ENCODE measurements at places on chromosomes 5 and 9.

GRCh38 chr5:62974623-62975022, 396.0 kb downstream of the LRRC70 start:
- no peak for DNase-seq

DNA sequence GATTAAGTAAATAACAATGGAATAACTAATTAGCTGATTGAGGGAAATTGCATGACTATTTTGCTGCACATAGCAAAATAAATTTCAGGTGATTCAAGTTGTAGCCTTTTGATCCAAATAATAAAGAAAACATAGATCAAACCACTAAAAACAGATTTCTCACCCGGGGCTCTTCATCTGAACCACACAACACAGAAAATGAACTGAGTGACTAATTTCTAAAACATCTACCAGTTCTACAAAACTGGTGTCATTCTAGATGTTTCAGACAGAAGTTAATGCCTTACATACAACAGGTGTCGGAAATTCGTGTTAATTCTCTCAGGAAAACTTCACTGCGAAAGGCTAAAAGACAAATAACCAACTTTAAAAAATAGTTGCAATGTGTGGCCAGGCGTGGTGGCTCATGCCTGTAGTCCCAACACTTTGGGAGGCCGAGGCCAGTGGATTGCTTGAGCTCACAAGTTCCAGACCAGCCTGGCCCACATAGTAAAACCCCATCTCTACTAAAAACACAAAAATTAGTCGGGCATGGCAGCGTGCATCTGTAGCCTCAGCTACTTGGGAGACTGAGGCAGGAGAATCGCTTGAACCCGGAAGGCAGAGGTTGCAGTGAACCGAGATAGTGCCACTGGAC, 6.9 kb downstream of the PROP1 start:
- DNase-seq = no peak

GRCh38 chr5:160020266-160020770, 11.4 kb downstream of the TTC1 start:
- no peak for DNase-seq

DNA sequence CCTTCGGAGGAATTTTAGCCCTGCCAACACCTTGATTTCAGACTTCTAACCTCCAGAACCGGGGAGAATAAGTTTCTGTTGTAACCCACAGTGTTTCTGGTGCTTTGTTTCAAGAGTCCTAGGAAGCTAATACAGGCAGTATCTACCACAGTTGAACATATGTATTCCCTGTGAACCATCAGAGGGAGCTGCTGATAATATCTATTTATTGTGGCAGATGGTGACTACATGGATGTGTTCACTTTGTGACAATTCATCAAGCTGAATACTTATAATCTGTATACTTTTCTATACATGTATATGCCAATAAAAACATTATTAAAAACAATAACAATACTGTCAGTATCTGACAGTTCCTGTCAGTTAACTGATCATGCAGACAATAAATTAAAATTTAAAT, 137.2 kb upstream of the GNA14 start:
- no peak for DNase-seq

DNA sequence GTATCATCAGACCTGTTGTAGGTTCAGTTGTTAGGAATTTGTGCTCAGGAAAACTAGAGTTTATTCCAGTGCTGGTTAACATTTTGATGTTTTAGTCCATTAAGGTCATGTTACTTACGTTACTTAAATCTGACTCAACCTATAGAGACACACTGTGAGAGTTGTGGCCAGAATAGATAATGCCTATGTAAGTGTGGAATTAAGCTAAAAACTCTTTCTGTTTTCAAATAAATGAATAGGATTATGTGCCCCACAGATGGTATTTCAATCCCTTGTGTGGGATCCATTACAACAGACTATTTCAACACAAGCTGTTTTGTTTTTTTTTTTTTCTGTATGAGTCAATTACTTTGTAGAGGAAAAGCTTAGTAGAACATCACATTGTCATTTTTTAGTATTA, 68.1 kb downstream of the MEGF10 start:
- DNase-seq = no peak

DNA sequence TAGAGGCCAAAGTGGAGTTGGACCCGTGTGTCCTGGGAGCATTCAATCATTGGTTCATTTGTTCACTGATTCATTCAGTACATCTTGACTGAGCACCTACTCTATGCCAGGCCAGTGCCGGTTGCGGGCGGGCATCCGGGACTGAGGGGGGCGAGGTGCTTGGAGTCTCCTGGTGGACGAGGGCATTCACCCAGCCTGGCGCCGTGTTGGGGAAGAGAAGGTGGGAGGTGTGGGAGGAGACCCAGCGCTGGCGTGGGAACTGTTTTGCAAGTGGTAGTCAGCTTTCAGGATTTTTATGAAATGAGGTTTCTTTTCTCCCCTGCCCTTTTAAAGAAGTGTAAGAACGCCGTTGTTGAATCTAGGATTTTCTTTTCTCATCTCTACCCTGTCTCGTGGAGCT, 37.2 kb downstream of the NCS1 start:
- DNase-seq = no peak

GRCh38 chr5:141683596-141684141, 1.6 kb upstream of the ARAP3 start:
- DNase-seq = no peak

GRCh38 chr9:374736-375135, 160.1 kb downstream of the DOCK8 start:
- no peak for DNase-seq

DNA sequence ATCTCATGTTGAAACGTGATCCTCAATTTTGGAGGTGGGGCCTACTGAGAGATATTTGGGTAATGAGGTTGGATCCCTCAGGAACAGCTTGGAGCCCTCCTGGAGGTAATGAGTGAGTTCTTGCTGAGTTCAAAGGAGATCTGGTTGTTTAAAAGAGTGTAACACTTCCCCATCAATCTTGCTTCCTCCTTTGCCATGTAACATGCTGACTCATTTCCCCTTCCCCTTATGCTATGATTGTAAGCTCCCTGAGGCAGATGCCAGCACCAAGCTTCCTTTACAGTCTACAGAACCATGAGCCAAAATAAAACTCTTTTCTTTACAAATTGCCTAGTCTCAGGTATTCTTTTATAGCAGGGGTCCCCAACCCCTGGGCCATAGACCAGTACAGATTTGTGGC, 352.3 kb downstream of the SLCO4C1 start:
- DNase-seq = no peak

DNA sequence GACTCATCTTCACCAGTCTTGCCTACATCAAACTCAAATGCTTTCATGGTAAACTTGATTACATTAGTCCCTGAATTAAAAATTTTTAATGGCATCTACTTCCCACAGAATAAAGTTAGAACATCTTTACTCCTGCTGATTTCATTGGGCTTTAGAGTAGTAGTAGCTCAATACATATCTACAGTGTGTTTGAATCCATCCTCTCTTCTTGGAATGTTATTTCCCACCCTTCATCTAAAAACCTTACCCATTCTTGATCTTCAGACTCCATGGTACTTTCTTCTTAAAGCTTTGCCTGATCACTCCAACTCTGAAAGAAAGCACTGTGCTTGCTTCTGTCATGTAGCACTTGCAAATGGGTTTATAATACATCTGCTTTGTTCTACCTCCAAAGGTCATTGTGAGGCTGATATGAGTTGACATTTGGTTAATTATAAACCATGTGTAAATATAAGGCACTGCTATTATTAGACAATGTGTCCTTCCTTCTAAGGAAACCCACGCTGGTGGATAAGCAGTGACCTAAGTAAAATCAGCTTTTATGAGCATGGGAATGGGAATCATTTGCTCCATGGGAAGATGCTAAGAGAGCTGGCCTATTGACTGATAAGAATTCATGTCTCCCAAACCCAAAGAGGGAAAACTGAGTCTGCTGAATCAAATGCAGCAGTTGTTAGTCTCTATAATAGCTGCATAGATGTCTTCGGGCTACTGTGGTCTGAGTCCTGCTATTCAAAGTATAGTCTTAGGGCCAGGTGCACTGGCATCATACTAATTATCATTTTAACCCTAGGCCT, 7.5 kb upstream of the PRLR start:
- DNase-seq = no peak

DNA sequence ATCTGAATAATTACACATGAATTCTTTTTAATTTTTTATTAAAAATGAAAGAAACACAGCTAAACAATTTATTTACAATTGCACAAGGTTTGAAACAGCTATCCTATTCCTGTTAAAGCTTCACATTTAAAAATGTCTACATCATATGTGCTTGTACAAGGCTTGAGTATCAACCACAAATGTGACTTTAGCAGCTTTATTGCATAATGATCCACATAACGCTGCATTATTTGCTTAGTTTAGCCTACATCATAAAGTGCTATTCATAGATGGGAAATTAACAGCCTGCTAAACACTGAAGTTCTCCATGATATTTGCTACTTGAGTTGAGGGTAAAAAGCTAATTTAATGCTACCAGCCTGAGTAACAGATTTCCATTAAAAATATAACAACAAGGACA, 45.0 kb downstream of the TRIM36 start:
- no peak for DNase-seq

DNA sequence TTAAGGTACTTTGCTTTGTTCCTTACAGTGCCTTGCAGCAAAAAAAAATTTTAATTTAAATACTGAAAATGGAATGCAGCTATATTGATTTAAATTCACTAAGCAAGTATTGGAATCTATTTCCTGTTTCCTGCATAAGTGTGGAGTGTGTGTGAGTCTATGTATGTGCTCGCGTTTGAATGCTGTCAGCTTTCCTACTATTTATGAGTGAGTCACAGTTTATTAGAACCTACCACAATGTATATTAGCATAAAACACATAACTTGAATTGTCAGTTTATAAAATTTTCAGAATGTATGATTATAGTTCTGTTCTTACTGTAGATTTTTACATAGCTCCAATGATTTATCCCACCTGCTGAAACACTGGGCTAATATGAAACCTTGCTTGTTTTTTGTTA, 302.1 kb downstream of the NR2F1-AS1 start:
- DNase-seq = no peak

DNA sequence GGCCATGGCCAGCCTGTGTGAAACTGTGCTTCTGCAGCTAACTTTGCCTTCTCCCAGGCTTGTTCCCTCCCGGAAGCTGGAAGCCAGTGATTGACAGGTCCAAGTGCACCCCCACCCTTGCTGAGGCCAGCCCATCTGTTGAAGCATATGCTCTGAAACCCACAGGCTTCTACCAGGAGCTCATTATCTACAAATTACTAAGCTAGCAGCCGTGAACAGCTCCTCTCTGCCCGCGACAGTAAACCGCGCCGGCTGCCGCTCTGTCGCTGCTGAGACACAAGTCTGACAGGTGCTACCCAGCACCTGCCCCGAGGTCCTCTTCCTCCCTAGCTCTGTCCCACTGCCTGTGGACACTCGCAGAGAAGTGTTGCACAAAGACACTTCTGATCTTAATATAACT, 490.9 kb downstream of the GADD45G start:
- DNase-seq = no peak

GRCh38 chr9:104682642-104683041, 11.7 kb upstream of the OR13D1 start:
- DNase-seq = no peak

DNA sequence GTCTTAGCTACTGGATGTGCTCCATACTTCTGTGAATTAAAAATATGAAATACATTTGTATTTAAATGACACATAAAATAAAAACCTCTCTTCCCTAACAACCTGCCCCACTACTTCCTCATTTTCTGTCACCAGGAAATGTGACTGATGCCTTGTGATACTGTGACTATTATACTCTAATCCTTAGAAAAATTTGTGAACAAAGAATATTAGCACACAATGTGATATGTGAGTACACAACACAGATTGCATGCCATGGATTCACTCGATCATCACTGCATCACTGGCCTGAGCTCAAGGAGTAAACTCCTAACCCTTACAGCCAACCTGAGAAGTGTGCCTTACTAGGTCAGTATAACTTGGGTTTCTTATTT, 281.0 kb downstream of the EFNA5 start:
- DNase-seq = no peak

- no peak for DNase-seq
These were observed 9.7 kb upstream of the SNX24 start for GRCh38 chr5:122835681-122836080.

- no peak for DNase-seq
These were observed 335.9 kb downstream of the PARP8 start for GRCh38 chr5:51002368-51002767.

DNA sequence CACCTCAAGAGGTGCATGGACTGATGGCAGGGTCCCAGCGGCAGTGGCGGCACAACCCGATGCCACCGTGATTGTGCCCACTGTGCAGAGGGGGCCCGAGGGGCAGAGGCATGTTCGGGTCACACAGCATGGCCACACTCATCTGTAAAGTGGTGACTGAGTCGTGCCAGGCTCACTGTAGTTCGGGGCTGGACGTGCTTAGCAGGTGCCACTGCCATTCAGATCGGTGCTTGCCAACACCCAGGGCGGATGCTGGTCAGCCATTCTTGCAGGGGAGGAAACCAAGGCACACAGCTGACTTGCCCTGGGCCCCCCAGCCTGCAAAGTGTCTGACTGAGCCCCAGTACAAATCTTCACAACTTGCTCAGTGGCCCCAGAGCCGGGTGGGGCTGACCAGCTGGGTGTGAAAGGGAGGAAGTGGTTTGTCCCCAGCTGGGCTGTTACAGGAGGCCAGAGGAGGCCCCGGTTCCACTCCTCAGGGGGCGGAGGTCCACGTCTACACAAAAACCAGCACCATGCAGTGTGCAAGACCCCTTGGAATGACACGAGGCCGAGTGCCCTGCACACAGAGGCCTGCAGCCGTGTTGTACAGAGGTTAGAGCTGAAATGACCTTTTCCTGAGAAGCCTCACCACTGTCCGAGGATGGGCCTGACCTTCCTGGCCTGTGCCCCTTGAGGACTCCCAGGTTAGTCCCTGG, 17.9 kb downstream of the FGD3 start:
- DNase-seq = no peak

GRCh38 chr5:174309131-174309795, 263.8 kb downstream of the NSG2 start:
- no peak for DNase-seq

DNA sequence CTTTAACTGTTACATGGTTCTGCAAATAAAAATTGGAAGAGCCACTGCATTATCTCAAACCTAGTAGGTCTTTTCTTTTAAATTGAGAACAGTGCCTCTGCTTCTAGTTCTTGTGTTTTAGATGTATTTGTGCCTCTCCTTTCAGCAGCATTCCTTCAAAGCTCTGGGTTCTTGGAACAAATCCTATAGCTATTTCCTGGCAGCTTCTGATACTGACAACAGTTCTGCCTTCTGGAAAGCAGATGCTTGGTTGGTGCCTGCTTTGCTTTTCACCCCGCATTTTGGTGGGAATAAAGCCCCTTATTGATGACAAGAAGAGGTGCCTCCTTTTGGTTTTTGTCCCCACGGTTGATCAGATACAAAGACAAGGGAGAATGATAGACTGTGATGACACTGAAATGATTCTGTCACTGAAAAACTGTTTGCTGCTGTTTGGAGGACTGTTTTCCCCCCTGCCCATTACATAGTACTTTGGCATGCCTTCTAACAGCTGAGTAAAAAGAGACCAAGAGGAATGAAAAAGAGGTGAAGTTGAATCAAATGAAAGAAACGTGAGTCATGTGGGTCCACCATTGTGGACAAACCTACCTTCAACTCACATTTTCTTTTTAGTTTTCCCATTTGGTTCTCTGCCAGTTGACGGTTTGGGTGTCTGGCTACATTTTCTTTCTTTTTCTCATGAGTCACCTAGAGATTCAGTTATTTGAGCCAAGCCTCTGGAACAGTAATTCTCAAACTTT, 5.6 kb downstream of the PTCD2 start:
- no peak for DNase-seq

Data from central memory CD8-positive, alpha-beta T cell (primary cell).